Stimulated activated CD4-positive, alpha-beta T cell treated with anti-CD3 and anti-CD28 coated beads, Interleukin-2, amount 100 ng/mL, for 24 hours (primary cell): ENCODE measurements at places on chromosomes 7 and 10.

DNA sequence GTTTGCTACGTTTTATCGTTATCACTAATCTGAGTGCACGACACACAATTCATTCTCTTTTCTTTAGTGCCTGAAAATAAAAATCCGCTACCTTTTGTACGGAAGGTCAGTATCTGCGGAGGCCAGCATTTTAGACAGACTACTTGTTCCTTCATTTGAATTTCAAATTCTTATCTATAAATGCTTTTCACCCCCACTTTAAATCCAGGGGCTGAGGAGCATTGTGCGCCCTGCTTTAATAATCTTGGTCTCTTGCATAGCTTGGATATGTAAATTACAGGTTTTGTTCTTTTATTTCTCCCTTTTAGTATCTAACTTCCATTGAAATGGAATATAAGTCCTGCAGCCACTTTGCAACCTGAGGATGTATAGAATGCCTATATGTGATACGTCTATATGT, 44.7 kb downstream of the NRP1 start:
- no peak for DNase-seq

GRCh38 chr7:18538554-18539250, 43.2 kb downstream of the HDAC9 start:
- no peak for DNase-seq

DNA sequence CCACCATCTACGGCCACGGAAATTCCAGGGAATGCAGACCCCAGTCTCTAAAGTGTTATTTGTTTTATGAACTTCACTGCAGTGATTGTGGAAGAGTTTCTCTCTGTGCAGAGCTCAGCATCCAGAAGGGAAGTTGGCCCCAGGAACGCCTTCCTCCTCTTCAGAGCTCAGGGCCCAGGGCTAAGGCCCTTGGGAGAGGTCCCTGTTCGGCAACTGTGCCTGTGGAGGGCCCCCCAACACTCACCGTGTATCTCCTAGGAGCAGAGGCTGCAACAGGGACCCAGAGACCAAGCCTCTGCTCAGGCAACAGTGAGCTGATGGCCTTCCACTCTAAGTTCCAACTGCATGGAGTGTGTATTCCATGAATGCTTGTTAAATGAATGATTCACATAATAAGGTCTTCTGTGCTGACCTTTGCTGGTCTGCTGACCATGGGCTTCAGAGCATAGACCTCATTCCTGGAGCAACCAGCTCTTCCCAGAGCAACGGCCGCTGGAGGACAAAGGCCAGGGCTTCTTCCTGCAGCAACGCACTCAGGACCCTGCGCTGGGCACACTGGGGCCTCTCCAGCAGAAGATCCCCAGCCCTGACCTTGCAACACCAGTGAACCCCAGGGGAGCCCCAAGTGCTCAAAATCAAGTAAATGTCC, 7.7 kb downstream of the DIP2C start:
- no peak for DNase-seq

DNA sequence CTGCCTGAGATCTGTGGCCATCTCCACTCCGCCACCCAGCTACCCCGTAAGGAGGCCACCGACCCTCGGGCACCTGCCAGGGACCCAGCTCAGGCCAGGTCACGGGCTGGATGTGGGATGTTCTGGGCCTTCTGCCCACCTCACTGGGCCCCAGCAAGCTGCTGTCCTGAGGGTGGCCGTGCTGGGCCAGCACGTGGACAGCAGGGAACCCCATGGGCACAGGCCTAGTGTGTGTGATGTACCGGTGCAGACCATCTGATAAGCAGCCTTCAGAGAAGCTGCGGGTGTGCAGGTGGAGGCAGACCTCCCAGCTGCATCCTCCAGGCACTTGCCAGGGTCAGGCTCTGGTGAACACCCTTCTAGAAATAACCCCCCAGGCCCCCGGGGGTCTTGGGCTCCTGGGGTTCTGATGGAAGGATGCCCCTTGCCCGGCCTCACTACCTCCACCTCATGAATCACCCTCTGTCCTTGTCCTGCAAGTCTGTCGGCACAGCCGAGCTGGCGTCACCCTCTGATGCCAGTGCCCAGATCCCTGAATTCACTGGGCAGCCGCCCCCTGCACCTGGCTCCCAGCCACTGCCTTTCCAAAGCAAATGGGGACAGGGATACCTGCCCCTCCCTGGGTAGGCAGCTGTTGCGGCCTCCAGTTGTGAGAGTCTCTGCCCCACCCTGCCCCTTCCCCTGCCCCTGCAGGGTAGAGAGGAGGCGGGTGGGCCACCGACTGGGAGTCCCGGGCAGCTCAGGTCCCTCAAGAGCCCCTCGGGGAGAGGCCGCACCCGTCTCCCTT, 139.8 kb downstream of the FAM53B start:
- no peak for DNase-seq

DNA sequence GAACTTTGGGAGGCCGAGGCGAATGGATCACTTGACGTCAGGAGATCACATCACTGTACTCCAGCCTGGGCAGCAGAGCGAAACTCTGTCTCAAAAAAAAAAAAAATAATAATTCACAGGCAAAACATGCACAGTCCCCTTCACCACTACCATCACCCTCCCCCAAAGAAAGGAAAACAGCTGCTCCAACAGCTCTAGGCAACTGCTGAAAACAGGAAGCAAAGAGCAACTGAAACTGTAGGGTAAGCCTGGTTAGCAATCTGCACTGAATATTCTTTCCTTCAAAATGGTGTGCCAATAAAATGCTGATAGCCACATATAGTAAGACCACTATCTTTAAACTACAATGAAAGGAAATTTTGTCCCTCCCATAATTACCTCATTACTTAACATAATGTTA, 11.8 kb downstream of the NT5C2 start:
- DNase-seq = no peak

DNA sequence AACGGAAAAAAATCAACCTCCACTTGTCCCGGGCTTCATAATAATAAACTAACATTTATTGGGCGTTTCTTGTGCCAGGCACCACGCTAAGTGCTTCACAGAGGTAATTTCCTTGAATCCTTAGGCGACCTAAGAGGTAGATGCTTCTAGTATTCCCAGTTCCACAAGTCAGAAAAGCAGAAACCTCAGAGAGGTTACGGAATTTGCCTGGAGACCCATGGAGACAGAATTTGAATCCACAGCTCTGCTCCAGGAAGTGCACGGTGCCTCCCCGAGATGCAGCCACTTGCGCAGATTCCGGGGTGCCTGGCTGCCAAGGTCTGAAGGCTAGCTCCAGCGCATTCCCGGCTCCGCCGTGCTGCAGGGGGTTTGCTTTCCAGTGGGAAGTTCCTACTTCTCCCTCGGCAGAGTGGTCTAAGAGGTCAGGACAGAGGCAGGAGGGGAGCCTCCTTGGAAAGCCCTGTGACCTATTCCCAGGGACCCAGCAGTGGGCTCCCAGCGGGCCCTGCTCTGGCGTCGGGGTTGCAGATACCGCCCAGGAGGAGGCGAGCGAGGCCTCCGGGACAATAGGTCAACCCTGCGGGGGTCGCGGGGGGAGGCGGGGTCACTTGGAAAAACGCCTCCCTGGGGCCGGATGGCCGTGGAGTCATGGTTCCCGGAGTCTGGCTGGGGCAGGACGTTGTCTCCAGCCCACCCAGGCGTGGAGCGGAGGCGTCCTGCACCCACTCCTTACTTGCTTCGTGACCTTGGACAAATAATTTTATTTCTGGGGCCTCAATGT, 10.1 kb upstream of the NKX2-3 start:
- DNase-seq = no peak

DNA sequence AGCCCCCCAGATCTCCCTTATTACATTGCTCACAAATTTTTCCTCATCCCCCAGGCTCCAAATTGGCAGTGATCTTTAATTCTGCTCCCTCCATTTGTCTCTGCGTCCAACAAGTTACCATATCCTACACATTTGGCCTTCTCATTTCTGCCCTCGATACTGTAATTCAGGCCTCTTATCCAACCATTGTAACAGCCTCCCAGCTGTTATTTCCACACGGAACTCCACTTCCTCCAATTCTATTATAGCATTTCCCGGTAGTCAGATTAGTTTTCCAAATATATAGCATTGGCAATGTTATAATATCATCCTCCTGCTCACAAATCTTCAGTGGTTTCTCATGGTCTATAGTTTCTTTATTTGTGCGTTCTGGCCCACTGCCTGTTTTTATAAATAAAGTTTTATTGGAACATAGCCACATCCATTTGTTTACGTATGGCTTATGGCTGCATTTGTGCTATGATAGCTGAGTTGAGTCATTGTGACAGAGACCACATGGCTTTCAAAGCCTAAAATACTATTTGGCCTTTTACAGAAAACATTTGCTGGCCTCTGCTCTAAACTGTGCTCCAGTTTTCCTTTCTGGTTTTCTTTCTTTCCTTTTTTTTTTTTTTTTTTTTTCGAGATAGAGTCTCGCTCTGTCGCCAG, 126.5 kb upstream of the ZNF438 start:
- DNase-seq = no peak

- DNase-seq = no peak
Observed at GRCh38 chr7:125599387-125599786, 669.8 kb upstream of the POT1 start.

DNA sequence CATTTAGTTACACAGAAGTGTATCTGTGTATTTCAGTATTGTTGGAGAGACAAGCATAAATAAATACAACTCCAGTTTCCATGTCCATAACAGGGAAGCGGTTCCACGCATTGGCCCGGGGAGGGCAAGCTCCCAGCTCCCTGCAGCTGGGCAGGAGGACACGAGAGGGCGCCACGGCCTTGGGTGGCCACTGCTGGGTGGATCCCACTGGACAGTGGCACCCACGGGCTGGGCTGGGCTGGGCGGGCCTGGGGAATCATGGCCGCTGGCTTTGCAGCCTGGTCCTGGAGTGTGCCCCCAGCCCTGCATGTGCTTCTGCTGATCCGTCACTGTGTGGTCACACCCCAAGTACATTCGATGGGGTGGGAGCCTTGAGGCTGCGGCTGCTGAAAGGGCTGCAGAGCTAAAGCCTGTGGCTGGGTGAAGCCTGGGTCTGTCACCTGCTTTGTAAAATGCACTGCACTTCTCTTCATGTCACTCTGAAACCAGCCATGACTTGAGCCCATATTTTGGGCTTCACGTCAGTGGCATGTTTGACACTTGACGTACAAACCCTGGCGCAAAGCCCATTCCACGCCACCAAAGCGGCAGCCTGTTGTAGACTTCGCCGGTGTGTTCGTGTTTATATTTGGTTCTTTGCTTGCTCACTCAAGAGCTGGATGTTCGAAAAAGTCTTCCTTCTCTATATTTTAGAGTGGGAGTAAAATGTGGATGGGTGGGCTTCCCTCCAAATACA, 27.5 kb downstream of the LRRC27 start:
- DNase-seq = no peak

GRCh38 chr7:151416112-151416940, 6.5 kb upstream of the WDR86 start:
- no peak for DNase-seq

GRCh38 chr7:16212032-16212431, 209.3 kb downstream of the CRPPA start:
- no peak for DNase-seq

DNA sequence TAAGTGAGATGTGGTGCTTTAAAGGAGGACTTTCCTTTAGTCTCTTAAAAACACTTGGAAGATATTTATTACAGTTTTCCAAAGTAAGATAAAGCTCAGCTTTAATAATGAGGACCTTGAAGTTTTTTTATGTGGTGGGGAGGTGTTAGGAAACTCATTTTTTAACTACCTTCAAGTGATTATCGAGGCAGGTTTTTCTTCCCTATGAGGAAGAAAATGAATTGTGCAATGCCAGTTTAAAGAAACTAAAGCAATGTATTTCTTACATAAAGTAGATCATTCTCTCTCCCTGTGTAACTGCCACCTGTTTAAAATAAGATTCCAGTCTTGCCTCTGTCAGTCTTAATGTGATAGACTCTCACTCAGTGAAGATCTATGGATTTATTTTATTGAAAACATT, 27.9 kb downstream of the ZEB1 start:
- no peak for DNase-seq

DNA sequence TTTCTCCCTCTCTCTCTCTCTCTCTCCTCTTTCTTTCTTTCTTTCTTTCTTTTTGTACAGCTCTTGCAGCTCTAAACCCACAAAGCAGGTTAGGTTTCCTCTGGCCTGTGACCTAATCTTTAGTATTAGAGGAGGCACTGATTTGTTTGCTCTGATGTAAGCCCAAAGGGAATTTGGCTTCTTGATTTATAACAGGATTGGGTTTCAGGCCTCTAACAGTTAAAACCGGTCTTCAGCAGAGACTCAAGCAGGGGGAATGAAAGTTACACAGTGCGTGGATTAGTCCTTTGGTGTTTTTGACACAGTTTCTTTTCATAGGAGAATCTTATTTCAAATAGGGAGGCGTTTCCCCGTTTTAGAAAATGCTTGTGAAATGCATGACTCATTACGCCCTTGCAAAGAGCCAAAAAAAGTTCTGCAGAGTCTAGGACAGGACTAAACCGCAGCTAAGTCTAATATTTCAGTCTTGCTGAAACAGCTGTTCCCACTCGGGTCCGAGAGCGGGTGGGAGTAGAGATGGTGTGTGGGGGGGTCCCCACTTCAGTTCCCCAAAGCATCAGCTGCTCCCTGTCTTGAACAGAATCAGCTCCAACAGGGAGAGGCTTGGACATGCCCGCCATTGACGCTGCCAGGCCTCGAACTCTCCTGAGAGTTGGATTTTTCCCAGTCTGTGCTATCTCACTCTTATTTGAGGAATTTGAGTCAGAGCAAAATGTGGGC, 296.5 kb upstream of the PITRM1 start:
- no peak for DNase-seq

DNA sequence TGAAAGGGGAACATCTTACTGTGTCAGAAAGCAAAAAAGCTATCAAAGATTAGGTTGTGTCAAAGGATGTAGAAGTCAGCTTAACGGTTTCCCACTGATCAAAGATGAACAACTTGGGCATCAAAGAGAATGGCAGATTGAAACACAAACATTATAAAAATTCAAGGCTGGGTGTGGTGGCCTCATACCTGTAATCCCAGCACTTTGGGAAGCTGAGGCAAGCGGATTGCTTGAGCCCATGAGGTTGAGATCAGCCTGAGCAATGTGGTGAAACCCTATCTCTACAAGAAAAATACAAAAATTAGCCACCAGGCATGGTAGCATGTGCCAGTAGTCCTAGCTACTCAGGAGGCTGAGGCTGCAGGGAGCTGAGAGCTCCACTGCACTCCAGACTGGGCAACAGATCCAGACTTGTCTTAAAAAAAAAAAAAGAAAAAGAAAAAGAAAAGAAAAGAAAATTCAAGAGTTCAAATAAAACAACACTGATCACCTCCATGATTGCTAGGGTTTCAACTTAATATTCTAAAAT, 34.5 kb downstream of the RTKN2 start:
- DNase-seq = no peak
